ENCODE measurements at places on chromosomes 6 and 20.

DNA sequence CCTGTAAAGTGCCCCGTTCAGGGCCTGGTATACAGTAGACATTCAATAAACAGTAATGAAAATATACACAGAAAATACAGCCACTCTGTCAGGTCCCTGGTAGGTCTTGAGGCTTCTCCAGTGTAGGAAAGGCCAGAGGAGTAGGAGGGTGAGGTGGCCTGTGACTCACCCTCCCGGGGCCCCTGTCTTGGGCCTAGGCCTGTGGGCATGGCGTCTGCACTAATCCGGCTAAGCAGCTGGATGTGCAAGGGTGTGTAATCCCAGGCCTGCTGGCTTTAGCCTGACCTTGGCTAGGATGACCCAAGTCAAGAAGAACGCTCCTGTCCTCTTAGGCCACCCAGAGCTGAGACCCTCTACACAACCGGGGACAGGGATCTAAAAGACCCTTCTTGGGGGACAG lies 84.9 kb downstream of the KCNB1 start:
- peak; percentile 92 for DNase-seq

DNA sequence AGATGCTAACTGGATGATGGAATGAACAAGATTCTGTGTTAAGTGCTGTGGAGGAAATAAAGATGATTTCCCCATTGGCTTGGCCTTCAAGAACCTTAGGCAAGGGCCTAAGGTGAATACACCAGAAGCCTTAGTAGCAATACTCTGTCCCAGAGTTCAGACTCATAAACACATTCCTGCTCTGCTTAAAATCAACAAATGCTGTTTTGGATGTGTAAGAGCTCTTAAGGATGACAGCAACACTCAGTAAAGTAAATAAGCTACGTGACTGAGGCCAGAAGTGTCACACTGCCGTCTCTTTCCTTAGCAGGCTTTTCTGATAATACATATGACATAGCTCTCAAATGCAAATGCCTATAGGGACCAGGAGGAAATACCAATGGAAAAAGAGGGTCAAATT lies 90.6 kb downstream of the EYA2 start:
- DNase-seq: no peak

DNA sequence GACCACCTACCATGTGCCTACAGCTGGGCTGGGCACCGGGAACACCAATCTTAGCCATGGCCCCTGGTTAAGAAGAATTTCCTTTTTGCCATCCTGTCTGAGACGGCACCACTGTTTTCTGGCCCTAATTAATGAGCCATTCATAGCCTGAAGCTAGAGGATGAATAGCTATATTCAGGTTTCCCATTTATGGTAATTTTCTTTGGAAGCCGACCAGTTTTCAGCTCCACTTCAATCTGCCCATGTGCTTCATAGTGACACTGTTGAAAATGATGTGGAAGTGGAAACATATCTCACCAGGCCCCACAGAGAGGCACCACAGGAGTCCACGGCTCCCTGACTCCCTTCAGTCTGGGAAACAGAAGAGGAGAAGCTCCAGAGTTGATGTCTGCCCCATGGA lies 22.6 kb upstream of the ULBP3 start:
- DNase-seq: no peak

- no peak for DNase-seq
Observed at GRCh38 chr6:5567352-5567751, 306.0 kb downstream of the FARS2 start.

DNA sequence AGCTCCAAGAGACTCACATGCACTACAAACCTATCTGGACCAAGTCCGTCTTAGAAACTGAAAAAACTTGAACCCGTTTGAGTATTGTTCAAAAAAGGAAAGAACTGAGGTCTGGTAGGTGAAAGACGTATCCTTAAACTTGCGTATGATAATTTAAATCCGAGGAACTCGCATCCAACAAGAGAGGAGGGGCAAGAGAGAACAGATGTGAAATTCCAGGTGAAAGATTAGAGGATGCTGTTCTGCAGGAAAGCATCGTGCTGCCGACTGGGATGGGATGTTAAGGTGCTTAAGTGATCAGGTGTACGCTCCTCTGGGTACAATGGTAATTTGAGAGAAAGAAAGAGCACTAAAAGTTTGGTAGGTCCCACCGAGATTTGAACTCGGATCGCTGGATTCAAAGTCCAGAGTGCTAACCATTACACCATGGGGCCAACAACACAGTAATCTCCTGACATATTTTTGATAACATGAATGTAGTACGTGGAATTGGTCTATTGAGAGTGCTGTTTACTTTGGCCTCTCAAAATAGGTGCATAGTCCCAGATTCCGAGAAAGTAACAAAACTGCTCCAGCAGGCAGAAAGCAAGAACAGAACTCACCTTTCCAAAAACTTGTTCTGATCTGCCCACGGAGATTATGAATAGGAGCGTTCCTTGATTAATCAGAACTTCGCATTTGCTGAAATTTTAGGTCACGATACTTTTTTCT lies 53.5 kb upstream of the BTN3A2 start:
- peak; percentile 90 for DNase-seq

- DNase-seq: no peak
Observed at GRCh38 chr20:44204156-44204831, 6.3 kb downstream of the OSER1 start.

DNA sequence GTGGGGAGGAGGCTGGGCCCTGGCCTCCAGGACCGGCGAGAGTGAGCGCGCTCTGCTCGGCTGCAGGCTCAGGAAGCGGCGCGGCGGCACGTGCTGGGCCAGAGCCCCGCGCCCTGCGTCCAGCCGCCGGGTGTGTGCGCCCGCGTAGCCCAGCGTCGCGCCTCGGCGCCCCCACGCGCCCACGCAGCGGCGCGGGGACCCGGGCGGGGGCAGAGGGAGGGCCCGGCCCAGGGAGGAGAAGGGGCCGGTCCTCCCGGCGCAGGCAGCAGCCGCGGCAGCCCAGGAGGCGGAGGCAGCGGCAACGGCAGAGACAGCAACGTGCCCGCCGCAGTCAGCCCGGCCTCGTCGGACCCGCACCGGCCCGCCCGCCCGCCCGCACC lies at the start of gene EYA2:
EYA2 (plus strand) TSS at position 265 of the 380 bp plus-strand sequence. CDS start 95,168 bp downstream, outside the sequence.
- peak; percentile 77 for DNase-seq

DNA sequence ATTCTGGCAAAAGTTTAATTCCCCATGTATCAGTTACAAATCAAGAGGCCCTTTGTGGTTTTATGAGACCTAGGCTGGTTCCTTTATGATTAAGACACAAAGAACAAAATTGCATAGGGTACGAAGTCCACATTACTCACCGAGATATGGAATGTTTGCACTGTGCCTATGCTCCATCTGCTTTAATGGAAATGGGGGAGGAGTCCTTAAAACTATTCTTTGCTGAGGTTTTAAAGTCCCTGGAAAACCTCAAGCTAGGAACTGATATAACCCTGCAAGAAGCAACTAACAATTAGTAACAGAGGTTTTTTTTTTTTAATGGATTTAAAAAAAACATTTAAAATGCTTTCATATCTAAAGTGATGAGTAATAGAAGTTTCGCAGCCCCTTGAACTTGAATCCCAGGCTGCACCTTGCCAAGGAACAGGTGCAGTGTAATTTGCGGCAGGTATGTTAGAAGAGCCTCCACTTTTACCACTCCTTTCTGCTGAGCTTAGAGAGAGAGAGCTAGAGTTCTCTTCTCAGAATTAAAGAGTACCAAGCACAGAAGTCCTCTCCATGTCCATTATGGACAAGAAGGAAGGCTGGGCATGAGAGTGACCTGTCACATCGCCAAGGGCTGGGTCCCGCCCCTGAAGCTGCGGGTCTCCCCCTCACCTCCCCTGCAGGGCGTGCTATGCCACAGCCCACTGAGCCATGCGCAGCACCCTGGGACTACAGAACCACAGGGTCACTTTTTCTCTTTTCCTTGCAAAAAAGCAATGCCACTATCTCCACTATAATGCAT lies 2.3 kb downstream of the SERPINB1 start:
- DNase-seq: no peak

DNA sequence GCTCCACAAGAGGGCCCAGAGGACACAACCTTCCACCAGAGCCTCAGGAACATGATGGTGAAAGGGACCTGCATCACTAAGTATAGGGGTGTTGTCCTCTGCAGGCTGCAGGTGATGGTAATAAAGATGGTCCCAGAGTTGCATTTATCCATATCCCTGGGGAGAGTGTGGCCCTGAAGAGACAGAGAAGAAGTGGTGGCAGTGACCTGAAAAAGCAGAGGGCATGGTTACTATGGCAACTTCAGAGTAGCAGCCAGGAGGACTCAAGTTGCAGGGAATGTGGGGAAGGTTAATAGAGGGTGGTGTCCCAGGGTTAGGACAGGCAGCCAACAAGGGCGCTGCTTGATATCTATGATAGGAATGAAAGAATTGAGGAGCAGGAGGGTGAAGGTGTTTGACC lies 57.1 kb downstream of the HLA-A start:
- DNase-seq: no peak

DNA sequence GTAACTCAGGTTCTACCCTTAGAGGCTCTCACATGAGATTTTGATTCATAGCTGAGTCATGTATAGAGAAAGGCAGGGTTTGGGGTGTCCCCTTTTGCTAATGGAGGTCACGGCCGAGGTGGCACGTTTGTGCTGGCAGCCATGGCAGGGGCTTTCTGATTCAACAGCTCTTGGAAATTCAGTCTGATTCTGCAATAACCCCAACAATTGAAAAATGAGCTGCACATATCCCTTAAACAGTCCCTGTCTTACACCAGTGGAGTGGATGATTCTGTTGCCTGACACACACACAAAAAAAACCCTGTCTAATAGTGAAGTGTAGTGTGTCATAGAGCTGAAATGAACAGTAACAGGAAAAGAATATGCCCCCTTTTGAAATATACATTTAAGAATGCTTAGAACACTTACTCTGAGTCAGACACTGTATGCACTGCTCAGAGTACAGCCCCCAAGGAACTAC lies 40.4 kb upstream of the ARG1 start:
- no peak for DNase-seq

GRCh38 chr6:158536891-158537798 lies 22.7 kb upstream of the TMEM181 start:
- DNase-seq: peak; percentile 83

GRCh38 chr20:20490673-20491072 lies 122.8 kb downstream of the INSM1 start:
- DNase-seq: no peak

- DNase-seq: no peak
Observed at GRCh38 chr20:61954276-61955021, 111.2 kb downstream of the TAF4 start.

DNA sequence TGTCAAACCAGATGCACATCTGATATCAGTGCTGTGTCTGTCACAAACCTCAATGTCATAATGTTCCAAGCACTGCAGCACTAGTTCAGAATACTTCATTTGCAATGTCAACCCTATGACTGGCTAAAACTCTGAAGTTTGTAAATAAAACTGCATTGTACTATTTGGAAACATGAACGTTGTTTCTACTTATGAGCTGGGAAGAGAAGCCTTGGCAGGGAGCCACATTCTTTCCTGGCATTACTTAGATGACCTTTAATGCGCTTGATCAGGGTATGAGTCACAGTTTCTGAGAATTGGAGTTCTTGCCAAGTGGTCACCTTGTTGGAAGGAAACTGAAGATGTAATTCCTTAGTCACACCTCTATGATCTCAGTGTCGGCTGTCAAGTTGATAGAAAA lies 664.8 kb upstream of the MMS22L start:
- peak; percentile 26 for DNase-seq
